Pancreas (tissue), 10 donors: ENCODE measurements at places on chromosomes 7 and 10. TPM values are rescaled to one million over a fixed set of nuclear protein-coding genes. Genes with fewer than 3 reads are reported as not detected.

Gene COL28A1
- polyA plus RNA-seq, result 9.4 TPM

Gene INMT
- 9.2 TPM for polyA plus RNA-seq

DNA sequence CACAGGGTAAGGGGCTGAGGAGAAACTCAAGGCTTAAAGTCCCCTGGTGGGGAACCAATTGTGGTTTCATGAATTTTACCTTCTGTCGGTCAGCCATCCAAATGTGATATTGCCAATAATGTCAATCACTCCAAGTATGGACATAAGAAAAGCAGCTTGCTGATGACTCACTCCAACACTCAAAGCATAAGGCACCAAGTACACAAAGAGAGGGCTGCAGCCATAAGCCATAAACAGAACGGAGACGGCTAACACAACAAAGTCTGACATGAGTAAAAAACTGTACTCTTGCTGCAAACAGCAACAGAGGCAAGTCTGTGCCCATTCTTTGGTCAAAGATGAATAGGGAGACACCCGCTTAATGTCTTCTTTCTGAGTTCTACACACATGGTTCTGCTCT, 24.2 kb downstream of the IFIT5 start:
- no peaks in the 10 kb centered on the region for H3K4me1 ChIP-seq
- no peaks in the 10 kb centered on the region for H3K27me3 ChIP-seq
- no peak overlapping the region for H3K27ac ChIP-seq
- no peaks in the 10 kb centered on the region for H3K36me3 ChIP-seq
- no peak overlapping the region for H3K4me3 ChIP-seq

Gene POU6F2
- polyA plus RNA-seq, result 2.9 TPM

DNA sequence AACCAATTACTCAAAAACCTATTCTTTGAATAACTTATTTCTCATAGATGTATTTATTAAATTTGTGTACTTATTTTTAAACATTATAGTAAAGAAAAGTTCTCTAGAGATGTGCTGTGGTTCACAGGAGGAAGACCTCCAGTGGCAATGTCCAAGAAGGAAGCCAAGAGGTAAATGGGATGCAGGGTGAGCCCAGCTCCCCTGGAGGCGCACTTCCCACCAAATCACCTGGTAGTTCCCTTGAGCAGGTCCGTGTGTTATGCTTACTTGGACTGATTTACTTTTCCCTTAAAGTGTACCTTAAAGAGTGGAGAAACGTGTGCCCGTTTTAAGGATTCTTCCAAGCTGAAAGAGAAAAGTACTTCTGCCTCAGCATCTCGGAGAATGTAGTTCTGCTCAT, 55.3 kb downstream of the PAXIP1 start:
- DNase-seq, result no peak
- no peak overlapping the region for H3K27ac ChIP-seq
- H3K4me3 ChIP-seq, result no peak overlapping the region
- no peaks in the 10 kb centered on the region for H3K4me1 ChIP-seq
- peaks cover 33% of the 10 kb centered on the region for H3K36me3 ChIP-seq
- H3K27me3 ChIP-seq, result no peaks in the 10 kb centered on the region

- H3K27ac ChIP-seq, result no peak overlapping the region
- no peaks in the 10 kb centered on the region for H3K4me1 ChIP-seq
- no peak for DNase-seq
- H3K27me3 ChIP-seq, result no peaks in the 10 kb centered on the region
Observed at GRCh38 chr7:644381-645305, 81.9 kb upstream of the DNAAF5 start.

GRCh38 chr10:79905322-79906314, 43.3 kb downstream of the SFTPD start:
- H3K27me3 ChIP-seq, result no peaks in the 10 kb centered on the region
- DNase-seq, result no peak
- H3K4me1 ChIP-seq, result no peaks in the 10 kb centered on the region
- peak overlapping the region; percentile 54 for H3K27ac ChIP-seq

DNA sequence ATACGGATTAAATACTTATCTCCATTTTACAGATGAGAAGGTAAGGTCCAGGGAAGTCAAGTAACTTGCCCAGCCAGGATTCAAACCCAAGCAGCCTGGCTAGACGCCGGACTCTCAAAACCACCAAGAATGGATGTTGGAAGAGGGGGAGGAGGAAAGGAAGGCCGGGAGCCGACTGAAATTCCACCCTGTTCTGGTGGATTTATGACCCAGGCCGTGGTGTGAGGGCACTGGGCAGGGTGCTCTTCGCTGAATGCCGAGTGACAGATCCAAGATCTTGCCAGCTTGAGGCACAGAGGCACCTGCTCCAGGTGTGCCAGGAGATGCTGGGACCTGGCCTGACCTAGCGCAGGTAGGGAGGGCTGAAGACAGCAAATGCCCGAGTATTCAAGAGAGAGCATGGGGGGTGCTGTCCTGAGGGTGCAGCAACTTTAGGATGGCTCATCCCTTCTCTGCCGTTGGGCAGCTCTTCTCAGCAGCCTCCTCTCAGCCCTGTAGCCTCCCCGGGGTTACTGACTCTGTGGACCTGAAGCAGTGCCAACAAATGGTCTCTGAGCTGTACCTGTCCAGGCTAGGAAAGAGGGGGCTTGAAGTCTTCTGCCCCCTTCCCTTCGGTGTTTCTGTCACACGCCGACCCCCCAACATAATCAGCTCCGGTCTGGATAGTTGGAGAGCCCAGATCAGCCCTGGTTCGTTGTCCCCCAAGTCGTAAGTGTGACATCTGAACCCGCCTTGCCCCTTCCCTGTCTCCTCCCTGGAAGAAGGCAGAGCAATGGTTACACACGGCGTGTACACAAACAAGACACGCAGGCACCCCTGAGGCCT, 713 bp downstream of the LOXL4 start:
- no peaks in the 10 kb centered on the region for H3K36me3 ChIP-seq
- H3K4me1 ChIP-seq, result peaks cover 7% of the 10 kb centered on the region
- DNase-seq, result no peak
- H3K27me3 ChIP-seq, result no peaks in the 10 kb centered on the region
- H3K4me3 ChIP-seq, result peak overlapping the region; percentile 42

DNA sequence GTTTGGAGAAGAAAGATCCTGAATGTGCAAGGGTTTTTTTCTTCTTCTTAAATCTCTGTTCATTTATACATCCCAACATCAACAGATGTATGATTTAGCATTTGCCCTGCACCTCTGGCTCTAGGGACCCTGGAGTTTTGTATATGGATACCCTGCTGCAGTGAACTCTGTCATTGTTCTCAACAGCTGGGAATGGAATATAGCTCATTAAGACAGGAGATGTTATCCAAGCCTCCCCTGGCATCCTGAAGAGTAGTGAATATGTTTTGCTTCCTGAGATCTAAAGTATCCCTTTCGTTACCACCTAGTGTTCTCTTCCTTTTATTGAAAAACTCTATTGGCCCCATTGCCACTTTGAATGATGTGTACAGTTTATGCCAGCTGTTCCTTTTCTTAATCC, 275.9 kb downstream of the EXOC4 start:
- no peaks in the 10 kb centered on the region for H3K4me1 ChIP-seq
- DNase-seq, result no peak
- no peak overlapping the region for H3K4me3 ChIP-seq

Gene FAM53B
- polyA plus RNA-seq, result 9.7 TPM

- no peaks in the 10 kb centered on the region for H3K27me3 ChIP-seq
- no peak for DNase-seq
- no peak overlapping the region for H3K4me3 ChIP-seq
- no peak overlapping the region for H3K27ac ChIP-seq
Observed at GRCh38 chr10:130206216-130206737, 70.1 kb downstream of the GLRX3 start.

- no peaks in the 10 kb centered on the region for H3K36me3 ChIP-seq
- DNase-seq, result no peak
- H3K4me1 ChIP-seq, result no peaks in the 10 kb centered on the region
- H3K27ac ChIP-seq, result no peak overlapping the region
- no peaks in the 10 kb centered on the region for H3K27me3 ChIP-seq
Observed at GRCh38 chr10:127458829-127459228, 90.3 kb upstream of the NPS start.

- H3K27me3 ChIP-seq, result no peaks in the 10 kb centered on the region
- H3K36me3 ChIP-seq, result no peaks in the 10 kb centered on the region
- DNase-seq, result no peak
- H3K4me3 ChIP-seq, result no peak overlapping the region
Observed at GRCh38 chr10:122078965-122079795, 90.2 kb downstream of the TACC2 start.

Gene CLDN4
- 73.1 TPM for polyA plus RNA-seq

GRCh38 chr10:30822693-30823465, 193.3 kb upstream of the LYZL2 start:
- no peaks in the 10 kb centered on the region for H3K36me3 ChIP-seq
- H3K27me3 ChIP-seq, result no peaks in the 10 kb centered on the region
- no peaks in the 10 kb centered on the region for H3K4me1 ChIP-seq

- no peak overlapping the region for H3K27ac ChIP-seq
- no peaks in the 10 kb centered on the region for H3K4me1 ChIP-seq
- DNase-seq, result no peak
- H3K36me3 ChIP-seq, result no peaks in the 10 kb centered on the region
- no peaks in the 10 kb centered on the region for H3K27me3 ChIP-seq
Observed at GRCh38 chr7:711922-712380, 14.5 kb upstream of the DNAAF5 start.

DNA sequence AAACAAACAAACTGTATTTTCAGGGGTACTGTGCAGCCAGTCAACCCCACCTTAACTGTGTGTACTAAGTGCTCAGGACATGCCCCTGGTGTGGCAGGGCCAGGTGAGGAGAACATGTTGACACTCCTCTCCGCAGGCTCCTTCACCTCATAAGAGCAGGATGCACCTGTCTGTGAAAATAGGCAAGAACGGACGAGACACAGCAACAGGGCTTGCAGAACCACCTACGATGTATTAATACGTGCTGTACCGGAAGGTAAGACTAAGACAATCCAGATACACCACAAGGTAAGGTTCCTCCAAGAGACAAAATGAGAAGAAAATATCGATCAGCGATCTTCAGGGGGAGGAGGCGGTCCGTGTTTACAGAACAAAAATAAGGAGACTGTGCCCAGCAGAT, 65.8 kb upstream of the CAMK2B start:
- H3K36me3 ChIP-seq, result no peaks in the 10 kb centered on the region
- H3K27me3 ChIP-seq, result no peaks in the 10 kb centered on the region
- H3K4me3 ChIP-seq, result no peak overlapping the region
